ENCODE measurements at places on chromosomes 12 and 14.

DNA sequence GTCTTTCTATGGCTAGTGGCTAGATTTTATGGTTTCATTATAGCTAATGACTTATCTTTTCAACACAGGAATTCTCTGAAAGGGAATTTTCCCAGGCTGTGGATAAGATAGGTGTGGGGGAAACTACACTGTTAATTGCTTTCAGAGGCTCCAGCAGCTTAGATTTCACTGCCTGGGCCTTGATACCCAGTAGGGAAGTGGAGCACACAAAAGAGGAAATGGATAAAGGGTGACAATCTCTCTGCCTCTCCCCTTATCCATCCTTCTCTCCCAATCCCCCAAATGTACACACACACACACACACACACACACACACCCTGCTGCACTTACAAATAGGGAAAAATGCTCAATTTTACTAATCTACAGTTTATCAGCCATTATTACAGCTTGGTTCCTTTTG lies 19.1 kb downstream of the SIX4 start:
- no peak for DNase-seq

GRCh38 chr14:96368534-96368933 lies 5.2 kb downstream of the GSKIP start:
- DNase-seq, result no peak

DNA sequence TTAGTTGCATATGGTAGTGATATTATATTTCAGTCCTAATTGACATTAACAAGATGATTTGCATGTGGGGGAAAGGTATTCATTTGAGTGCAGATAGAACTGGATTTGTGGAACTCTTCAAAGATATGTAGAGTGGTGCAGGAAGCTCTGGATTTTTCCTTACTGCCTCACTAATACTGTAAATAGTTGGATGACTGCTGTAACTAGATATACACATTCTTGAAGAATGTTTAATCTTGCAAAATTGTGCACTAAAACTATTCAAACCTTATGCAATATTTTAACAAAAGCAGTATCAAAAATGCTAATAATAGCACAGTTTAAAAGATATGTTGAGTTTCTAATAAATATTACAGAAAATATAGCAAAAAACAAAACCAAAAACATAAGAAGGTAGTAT lies 43.1 kb upstream of the ATF7IP start:
- DNase-seq, result no peak

GRCh38 chr14:52366796-52367315 lies 52.7 kb downstream of the PTGER2 start:
- no peak for DNase-seq

DNA sequence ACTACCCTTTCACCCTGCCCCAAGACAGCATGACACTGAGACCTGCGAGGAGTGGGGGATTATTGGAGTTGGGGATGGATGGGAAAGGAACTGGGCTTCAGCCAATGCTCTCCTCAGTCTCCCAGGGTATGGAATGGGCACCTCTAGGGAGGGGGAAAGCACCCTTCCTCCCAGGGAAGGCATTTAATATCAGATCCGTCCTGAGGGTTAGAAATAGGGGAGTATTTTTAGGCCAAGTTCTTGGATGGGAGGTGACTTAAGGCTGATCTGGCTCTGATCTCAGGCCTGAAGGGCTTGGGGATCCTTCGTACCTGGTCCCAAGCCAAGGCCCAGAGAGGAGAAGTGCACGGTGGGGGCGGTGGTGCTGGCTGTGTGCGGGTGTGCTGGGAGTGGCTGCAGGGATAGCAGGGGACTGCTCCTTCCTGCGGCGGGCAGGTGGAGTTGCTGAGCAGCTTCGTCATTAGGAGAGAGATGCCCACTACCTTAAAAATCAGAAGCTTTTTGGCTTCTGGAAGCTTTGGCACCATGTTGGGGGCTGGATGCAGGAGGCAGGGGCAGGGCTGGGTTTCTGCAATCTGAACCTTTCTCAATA lies 7.0 kb upstream of the CEBPE start:
- DNase-seq, result no peak

GRCh38 chr12:51972849-51973273 lies 21.4 kb downstream of the ACVR1B start:
- DNase-seq, result peak; percentile 85

DNA sequence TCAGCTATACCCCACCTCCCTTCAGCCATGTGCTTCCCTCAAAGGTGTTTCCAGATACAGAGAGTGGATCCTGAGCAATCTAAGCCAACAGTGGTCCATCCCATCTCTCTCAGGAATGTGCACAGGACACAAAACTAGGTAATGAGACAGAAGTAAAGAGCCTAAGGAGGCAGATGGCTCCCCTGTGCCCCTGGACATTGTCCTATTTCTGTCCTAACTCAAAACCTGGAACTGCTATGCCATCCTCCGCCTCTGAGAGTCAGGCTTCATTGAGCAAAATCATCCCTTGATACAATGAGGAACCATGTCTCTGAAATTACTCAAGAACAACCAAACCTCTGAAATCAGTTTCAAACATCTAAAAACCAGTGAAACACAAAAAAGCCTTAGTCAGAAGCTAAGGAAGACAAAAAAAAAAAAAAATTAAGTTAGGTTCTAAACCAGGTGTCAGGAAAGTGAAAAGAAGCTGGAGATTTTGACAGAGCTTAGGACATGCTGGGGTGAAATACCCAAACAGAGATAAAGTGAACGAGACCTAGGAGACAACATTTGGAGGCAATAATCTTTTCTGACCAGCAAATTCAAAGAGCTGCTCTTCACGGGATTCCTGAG lies 200.3 kb upstream of the PLEKHG7 start:
- no peak for DNase-seq

DNA sequence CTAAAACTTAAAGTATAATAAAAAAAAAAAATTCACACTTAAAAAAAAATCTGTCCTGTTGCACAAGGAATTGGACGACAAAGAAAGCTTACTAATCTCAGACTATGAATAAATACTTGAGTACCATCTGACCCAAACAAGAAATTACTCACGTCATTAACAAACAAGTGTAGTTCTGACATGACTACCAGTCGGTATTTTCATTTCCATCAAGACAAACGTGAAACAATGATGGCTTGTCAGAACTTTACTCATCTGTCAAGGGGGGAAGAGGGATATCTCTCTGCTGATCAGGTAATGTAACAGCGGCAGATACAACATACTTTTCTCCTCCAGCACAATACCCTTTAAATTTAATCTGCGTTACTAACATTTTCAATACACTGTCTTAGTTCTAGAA lies 78.3 kb downstream of the CDK17 start:
- no peak for DNase-seq

DNA sequence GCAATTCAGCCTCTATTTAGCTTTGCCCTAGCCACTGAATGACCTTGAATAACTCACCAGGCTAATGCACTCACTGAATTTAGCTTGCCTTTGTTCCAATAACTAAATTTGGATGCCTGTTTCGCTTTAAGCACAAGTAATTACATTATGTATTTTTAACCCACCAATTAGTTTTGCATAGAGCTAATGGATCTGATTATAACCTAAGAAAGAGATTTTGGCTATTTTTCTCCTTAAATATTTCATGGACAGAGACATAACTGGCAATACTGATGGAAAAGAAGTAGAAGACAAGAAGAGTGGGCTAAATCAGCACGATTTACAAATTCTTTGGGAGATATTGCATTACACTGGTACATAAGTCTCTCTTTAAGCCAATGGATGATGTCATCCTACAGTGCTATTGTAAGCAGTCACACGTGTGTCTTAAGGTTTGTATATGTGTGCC lies 85.7 kb downstream of the AKAP6 start:
- DNase-seq, result no peak

GRCh38 chr14:24978862-24979724 lies 70.9 kb downstream of the STXBP6 start:
- no peak for DNase-seq

DNA sequence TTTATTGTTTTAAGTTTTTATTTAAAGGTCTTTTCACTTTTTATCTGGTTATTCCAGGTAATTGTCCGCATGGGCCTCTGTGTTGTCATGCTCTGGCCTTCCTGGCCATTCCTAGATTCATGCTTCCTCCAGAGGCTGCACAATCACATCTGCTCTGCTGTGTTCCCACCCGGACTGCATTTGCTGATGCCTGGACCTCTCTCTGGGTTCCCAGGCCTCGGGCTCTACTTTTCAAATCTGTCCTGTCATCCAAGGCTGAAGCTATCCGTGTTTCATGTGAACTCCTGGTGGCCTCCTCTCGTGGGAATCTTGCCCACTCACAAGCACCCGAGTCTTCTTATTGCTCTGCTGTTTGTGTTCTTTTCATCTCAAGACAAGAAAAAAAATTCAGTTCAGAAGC lies 16.1 kb upstream of the VDR start:
- no peak for DNase-seq

DNA sequence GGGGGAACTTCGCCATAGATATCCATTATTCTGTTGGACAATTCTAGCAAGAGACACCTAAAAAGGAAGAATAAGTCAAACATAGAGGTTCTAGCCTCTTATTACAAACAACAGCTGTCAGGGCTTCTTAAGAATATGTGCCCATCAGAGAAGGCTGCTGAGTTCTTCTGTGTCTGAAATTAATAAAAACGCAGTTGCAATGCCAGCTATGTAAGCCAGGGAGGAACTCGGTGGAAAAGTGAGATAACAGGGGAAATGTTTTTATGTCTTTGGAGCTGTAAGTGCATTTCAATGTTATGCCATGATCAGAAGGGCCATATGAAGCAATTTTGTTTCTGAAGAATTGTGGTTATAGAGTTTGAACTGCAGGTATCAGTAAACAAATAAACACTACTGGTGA lies 95.0 kb downstream of the SYT1 start:
- no peak for DNase-seq

GRCh38 chr14:66680216-66680615 lies 172.3 kb downstream of the GPHN start:
- DNase-seq, result no peak

- no peak for DNase-seq
Observed at GRCh38 chr14:31024010-31024480, 1.4 kb upstream of the AP4S1 start.

DNA sequence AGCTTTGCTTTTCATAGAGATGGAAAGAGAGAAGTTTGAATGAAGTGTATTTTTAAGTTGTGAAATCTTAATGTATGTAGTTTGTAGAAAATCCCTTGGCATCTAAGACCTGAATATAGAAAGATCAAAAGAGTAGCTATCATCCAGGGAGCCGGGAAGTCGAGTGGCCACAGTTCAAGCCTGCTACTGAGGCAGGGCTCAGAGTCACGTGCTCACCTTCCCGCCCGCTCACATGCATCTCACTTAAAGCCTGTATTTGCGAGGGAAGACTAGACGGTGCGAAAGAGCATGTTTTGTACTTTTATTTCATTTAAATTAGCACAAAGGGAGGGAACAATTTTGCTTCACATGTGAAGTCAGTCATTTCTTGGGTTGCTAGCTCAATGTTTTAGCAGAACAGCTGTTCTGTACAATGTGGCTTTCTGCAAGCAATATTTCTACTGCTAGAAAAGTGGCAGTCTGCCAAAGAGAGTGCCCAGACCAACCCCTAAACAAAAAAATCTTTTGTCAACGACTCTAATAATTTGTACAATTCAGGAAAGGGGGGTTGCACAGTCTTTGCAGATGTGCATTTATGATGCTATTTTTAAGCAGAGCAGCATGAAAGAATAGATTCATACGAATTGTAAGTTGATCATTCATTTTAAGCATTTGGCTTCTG lies 290.7 kb downstream of the NPAS3 start:
- no peak for DNase-seq

DNA sequence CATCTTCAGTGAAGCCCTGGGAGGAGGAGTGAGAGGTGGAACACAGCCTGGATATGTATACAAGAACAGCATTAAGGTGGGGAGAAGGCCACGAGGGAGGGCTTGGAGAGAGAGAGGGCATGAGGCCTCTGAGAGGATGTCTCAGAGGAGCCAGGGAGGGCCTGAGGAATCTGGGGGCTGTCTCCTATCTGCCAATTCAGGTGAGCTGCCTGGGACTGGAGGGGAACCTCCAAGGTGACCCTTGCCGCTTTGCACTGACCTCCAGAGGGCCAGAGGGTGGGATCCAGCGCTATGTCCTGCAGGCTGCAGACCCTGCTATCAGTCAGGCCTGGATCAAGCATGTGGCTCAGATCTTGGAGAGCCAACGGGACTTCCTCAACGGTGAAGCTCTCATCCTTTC lies 4.4 kb downstream of the ARHGEF25 start:
- DNase-seq, result no peak

- DNase-seq, result no peak
Observed at GRCh38 chr12:52123487-52124186, 44.1 kb downstream of the SMIM41 start.

DNA sequence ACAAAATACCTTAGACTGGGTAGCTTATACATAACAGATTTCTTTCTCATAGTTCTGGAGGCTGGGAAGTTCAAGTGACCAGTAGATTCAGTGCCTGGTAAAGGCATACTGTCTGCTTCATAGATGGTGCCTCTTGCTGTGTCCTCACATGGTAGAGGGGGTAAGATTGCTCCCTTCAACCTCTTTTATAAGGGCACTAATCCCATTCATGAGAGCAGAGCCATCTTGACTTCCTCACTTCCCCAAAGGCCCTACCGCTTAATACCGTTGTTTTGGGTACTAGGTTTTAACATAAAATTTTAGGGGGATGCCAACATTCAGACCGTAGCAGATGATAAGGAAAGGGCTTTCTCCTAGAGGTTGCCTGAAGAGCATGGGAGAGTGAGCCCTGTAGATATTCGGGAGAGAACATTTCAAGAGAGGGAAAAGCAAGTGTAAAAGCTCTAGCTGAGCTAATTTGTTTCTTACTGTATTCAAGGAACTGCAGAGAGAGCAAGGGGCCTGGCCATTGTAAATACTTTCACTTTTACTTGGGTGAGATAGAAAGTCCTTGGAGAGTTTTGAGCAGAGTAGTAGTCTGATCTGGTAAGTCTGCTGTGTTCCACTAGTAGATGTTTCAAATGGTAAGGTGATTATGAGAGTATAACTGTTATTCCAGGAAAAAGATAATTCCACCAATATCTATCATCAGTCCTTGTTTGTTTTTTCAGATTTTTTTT lies 27.3 kb downstream of the FRS2 start:
- DNase-seq, result no peak

DNA sequence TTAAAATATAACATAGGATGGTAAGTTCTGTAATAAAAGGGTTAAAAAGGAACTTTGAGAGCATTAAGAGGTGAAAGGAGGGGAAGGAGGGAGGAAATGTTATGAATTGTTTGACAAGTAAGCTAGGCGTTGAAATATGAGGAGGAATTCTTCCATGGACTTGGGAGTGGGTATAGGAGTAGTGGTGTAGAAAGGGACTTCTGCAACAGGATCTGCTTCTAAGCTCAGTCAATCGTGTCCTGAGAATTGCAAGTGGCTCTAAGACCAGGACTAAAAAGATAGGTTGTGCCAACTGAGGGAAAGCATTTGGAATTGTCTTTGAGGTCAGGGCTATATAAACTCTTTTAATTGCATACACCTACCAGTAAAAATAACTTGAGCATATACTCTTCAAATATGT lies 74.1 kb upstream of the SLC38A2 start:
- no peak for DNase-seq

DNA sequence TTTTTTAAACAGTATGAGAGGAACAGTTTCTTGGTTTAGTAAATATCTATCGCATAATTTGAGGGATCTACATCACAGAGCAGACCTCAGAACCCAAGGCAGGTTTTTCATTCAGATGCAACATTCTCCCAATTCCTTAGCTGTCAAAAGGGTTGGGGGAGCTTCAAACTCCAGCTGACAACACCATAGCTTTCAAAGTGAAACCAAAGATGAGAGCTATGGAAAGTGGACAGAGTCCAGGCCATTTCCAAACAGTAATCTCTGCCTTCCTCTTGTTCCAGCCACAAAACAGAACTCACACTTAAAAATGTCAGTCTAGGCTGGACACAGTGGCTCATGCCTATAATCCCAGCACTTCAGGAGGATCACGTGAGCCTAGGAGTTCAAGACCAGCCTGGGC lies 87.8 kb downstream of the SPRING1 start:
- DNase-seq, result no peak
